ENCODE measurements at places on chromosomes 11 and 22.

DNA sequence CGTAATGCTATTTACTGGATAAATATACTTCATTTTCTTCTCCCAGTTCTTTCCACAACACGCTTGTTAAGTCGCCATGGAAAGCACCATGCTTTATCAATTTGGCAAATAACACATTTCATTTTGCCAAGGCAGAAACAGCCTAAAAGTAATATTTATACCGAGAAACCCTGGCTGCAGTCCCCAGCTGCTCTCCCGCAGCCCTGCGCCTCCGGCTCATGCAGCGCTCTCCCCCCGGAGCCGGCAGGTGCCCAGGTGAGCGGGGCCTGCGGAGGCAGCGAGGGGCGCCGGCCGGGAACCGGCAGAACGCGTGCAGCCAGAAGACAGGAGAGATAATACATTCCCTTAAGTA is 681 bp upstream of the ARHGEF12 start:
- DNase-seq: no peak

DNA sequence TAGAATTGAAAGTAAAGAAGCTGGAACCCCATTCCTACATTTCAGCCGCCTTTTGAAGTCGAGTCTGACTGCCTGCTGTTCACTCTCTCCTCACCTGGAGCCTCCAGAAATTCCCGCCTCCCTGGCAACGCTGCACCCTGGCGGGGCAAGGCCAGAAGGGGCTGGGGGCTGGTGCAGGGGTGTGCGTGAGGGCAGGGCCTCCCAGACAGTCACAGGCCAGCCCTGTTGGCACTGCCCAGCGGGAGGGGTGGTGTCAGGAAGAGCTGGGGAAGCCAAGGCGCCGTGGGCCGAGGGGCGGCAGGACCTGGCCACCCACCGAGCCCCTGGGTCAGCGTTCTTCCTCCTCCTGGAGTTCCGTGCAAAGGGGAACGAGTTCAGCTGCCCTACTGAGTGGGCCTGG is 123.2 kb downstream of the KCNQ1OT1 start:
- peak; percentile 0 for DNase-seq

DNA sequence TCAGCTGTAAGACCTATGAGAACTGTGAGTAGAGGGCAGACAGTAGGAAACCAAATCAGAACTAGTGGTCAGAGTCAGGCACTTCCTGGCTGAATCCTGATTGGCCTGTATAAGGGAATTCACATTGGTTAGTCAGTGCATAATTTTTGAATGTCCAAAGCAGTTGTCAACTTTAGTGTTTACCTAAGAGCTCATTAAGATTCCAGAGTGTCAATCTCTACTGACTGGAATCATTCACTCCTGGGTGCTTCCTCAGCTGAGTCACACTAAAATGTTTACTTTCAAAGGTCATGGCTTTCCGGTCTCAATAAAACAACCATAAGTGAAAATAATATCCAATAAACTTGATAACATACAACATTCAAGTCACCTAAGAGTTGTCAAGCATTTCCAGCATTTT is 306.1 kb downstream of the C11orf87 start:
- DNase-seq: no peak

GRCh38 chr11:105109855-105110687 is 29.5 kb downstream of the CARD18 start:
- DNase-seq: no peak

GRCh38 chr22:26574001-26574723 is 15.8 kb downstream of the TPST2 start:
- DNase-seq: no peak

GRCh38 chr22:34055525-34056200 is 135.4 kb upstream of the LARGE1 start:
- no peak for DNase-seq

DNA sequence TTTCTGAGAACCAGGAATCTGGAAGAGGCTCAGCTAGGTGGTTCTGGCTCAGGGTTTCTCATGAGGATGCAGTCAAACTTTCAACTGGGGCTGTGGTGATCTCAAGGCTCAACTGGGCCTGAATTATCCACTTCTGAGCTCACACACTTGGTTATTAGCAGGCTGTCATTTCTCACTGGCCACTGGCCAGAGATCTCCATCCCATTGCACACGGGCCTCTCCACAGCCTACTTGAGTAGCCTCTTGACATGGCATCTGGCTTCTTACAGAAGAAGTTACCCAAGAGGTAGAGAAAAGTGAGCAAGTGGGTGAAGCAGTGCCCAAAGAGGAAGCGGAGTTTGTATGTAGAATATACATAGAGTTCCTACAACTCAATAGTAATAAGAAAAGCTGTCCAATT is 16.0 kb downstream of the CALCA start:
- no peak for DNase-seq

- DNase-seq: peak; percentile 55
Measured at GRCh38 chr22:36332623-36333332, 55.0 kb downstream of the MYH9 start.

DNA sequence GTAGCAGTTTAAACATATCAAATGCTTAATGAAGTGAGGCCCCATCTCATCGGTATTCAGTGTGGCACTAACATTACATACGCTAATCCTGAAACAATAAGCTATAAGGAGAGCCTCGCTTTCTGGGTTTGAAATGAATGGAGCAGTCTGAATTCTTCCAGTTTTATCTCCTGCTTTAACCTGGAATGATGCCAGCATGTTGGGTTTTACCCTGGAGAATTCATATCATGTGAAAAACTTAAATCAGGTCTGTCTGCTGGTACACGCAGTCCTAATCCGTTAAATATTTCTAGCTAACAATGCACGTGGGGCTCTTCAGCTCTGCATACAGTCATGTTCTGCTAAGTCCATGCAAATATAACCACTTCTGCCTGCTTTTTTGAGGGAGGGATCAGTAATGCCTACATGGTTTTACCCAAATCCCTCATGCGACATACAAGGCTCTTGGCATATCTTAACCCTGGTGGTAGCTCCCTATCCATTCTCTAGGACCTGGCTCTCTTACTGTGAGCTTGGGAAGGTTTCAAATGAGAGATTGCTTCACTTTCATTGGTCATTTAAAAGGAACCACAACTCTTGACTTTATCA is 92.7 kb downstream of the COMMD9 start:
- no peak for DNase-seq

DNA sequence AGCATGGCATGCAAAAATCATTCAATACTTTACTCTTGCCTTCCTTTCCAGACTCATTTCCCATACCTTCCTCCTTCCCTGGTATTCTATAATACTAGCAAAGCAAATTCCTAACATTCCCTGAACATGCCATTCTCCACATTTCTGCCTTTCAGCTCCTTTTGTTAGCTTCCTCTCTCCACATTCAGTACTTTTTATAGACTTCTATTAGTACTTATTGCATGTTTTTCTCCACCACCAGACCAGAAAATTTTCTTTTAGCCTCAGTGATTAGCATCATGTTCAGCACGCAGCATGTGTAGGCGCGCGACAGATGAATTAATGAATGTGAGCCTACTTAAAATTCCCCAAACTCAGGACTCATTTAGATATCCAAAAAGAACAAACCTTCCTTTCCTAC is 935.3 kb downstream of the DLG2 start:
- DNase-seq: no peak

DNA sequence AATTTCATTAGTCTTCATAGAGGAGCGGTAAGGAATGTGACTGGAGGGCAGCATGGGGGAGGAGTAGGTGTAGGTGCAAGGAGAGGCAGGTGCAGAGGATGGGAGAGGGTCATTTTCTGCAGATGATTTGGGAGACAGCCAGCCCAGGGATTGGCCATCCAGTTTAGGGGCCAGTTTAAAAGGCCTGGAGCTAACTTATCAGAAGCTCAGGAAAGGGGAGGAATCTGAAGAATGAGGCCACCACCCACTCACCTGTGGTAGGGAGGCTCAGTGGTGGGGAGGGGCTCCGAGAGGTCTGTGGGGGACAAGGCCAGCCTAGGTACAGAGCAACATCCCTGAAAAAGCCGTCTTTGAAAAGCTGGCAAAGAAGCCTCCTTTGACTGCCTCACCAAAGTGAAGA is 110.8 kb upstream of the TMEM45B start:
- no peak for DNase-seq

DNA sequence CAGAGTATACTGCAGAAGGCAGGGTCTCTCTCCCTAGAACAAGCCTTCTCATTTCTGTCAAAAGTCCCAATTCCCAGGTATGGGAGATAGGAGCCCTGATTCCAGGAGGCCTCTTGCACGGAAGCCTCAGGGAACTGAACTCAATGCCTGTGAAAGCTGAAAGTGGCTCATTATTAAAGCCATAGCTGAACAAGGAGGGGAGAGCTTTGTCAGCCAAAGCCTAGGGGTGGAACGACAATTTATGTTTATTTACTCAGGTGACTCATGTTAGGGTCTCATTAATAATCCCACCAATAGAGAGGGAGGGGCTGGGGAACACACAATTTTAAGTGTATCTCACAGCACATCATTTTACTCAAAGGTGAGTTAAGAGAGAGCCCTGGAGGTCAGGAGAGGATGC is 44.9 kb downstream of the DSCAML1 start:
- DNase-seq: no peak

GRCh38 chr22:44293034-44293433 is 19.7 kb downstream of the SHISAL1 start:
- no peak for DNase-seq

- no peak for DNase-seq
Measured at GRCh38 chr22:38792833-38793232, 1.1 kb downstream of the DNAL4 start.

GRCh38 chr22:50403701-50404101 is 60.6 kb downstream of the PPP6R2 start:
- no peak for DNase-seq

GRCh38 chr11:91093141-91093540 is 870.3 kb upstream of the CHORDC1 start:
- DNase-seq: no peak

DNA sequence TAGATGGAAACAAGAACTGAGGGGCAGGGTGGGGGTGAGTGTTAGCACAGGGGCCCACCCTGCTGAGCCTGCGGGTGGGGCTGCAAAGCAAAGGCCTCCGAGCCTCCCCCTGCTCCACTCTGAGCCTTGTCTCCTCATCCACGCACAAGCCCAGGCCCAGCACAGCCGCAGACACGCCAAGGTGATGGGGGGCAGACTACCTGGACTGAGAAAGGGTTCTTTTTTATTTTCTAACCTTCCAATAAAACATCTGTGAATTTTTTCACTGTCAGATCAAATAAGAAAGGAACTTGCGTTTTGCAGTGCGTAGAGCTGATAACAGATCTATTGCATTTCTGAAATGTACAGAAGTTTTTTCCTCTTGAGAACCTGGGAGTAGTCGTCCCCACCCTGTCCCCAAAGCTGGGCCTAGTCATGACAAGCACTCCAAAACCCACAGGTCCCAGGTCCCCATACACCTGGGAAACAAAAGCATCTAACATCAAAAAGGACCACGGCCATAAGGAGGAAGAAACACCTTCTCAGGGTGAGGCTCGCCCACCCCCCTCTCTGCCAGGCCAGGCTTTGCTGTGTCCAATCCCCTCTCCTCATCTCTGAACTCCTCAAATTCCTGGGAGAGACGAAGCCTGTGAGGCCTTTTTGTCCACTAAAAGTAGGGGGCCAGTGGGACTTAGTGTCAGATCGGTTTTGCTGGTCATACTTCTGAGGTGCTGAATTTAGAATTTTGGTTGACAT is 22.7 kb upstream of the CD5 start:
- DNase-seq: no peak

DNA sequence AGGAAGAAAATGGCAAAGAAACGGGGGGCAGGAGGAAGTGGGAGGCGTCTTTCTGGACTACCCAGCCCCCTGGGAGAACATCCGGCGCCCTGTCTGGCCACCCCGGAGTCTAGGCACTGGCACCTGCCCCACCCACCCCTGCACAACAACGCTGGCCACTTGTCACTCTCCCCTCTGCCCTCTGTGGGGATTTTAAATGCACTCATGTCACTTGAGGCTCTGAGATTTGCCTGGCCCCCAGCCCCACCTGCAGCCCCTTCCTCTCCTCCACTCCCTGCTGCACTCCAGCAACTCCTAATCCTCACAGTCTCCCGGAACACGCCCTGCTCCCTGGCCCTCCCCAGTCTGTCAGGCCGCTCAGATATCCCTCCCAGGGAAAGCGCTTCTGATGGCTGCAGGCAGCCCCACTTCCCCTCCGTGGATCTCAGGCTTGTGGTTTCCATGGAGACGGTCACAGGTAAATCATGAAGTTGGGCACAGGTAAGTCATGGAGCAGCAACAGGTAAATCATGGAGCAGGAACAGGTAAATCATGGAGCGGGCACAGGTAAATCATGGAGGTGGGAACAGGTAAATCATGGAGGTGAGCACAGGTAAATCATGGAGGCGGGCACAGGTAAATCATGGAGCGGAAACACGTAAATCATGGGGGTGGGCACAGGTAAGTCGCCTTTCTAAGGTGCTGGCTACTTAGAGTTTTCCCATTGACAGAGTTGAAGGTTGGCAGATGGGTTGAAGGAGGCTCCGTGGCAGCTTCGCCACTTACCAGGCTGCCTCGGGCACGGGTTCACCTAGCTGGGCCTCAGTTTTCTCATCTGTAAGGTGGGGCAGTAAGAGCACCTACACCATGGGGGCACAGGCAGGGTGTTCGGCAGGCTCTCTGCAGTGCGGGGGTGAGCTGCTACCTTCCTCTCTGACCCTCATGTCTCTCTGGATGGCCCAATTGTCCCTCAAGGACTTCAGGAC is 79.0 kb upstream of the SHISAL1 start:
- no peak for DNase-seq

GRCh38 chr11:24413391-24413790 is 83.5 kb upstream of the LUZP2 start:
- DNase-seq: no peak

DNA sequence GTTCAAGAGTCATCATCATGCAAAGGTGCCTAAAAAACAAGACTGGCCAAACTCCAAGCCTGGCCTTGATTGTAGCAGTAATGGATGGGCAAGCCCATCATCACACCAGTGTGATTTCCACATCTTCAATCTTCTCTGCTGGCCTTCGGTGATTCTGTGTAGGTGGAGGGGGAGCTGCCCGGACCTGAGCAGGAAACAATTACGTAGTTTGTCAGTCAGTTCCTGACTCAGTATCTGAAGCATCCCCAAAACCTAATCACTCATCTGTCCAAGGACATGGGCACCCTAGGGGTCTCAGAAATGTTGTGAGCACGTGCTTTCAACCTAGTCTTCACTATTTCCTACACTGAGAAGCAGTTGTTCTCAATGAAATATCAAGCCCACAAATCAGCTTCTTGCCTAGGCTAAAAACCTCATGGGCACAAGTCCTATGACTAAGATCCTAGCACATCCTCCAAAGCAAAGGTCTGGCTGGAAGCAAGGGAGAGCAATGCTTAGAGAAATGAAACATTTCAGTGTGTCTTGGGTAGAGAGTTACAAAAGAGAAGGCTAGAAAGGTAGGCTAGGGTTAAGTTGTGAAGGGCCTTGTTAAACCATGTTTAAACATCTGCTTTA is 24.6 kb downstream of the ATG16L2 start:
- DNase-seq: no peak

- no peak for DNase-seq
Measured at GRCh38 chr11:33892906-33893594, 1.2 kb upstream of the LMO2 start.
